Stimulated activated CD4-positive, alpha-beta T cell treated with anti-CD3 and anti-CD28 coated beads, TNF-alpha, amount 100 ng/mL, for 1 hour (primary cell): ENCODE measurements at places on chromosomes 6 and 20.

DNA sequence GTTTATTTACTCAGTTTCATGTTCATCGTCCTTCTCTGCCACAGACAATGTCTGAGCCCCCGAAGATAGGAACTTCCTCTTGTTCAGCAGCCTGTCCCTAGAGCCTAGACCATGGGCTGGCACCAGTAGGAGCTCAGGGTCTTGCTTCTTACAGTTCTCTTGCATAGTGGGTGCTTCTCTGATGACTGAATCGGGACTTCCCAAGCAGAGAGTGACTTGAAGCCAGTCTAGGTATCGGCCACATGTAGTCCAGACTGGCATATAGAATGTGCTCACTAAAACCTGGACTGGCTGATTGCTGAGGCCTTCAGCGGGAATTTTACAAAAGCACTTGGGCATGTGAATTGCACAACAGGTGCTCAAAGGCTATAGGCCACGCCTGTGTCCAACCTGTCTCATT is 52.0 kb downstream of the PRDM1 start:
- no peak for DNase-seq

DNA sequence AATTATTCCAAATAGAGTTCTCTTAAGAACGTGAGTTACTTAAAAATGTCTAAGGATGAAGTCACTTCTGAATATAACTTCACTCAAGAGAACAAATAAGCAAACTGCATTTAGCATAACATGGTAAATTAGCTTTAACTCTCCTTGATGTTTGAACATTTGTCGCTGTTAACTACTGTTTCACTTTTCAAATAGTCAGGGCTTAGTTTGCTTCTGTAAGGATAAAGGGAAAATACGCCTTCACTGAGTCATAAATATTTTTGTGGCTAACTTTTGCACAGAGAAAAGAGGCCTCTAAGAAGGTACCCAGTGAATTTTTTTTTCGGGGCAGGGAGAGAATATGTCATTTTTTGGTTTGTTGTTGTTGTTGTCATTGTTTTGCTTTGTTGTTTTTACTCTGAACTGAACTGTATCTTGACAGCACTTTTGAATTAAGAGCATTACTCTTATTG is 8.1 kb downstream of the PTPN1 start:
- no peak for DNase-seq

DNA sequence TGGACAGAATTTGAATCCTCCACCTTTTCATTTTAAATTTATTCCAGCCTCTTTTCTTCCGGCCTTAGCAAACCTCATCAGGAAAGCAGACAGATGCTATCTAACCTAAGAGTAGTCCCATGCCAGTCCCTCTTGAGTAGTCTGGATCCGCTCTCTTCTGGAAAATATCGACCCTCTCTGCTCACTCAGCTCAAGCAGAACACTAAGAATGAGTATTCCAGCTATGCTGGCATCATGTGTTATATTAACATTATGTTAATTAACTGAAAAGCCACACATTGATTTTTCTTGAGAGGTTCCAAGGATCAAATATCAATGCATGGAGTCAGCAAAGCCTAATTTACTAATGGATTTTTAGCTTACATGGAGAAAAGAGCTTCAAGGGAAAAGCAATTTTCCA is 161.4 kb downstream of the ID4 start:
- DNase-seq, result no peak

GRCh38 chr20:41432746-41433145 is 66.1 kb upstream of the EMILIN3 start:
- no peak for DNase-seq

GRCh38 chr6:20954315-20954714 is 420.1 kb downstream of the CDKAL1 start:
- no peak for DNase-seq

DNA sequence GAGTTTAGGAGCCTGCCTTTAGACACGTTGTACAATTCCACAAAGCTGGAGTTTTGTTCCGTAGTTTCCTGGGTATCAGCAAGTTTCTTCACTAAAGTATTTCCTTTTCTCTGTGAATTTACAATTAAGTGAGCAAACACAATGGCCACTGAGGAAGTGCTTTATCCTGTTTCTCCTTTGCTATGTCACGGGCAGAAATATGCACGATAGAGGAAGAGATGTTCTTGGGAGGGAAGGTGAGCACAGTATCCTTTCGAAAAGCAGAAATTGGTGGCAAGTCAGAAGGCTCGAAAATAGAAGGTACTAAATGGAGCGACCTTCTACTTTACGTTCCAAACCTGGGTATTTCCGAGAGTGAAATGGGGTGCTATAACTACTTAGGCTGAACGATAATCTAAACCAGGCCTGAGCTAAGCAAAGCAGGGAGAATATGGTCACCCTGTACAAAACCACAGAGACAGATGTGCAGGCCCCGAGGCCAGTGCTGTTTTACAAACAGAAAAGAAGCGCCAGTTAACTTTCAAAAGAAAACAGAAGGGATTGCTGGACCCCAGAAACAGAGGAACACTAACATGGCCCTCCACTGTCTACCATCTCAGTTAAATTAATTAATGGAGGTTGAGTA is 259.6 kb downstream of the TBC1D7 start:
- DNase-seq, result no peak

DNA sequence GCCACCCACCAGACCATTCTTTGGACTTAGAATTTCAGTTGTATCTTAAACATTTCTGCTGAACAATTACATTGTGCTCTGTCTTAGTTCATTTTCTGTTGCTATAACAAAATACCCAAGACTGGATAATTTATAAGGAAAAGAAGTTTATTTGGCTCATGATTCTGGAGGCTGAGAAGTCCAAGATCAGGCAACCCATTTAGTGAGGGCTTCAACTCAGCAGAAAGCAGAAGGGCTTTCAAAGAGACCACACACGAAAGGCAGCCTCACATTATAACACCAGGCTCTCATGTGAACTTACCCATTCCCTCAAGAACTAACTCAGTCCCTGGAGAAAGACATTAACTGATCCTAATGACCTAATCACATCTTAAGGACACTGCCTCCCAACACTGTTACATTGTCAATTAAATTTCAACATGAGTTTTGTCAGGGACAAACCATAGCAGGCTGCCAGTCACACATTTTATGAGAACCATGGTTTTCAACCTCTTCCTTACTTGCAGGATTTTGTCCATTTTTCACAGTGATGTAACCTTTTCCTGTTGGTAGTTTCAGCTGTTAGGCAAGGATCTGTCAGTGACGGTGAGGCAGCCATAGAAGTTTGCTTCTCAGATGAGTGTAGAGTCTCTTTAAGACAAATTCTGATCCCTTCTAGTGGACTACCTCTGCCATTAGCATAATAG is 399.6 kb upstream of the SOX4 start:
- no peak for DNase-seq

- no peak for DNase-seq
Measured at GRCh38 chr6:114520976-114521375, 178.2 kb upstream of the HS3ST5 start.

GRCh38 chr6:14131579-14131978 is 14.0 kb downstream of the CD83 start:
- no peak for DNase-seq

- DNase-seq, result no peak
Measured at GRCh38 chr20:38840053-38840893, 34.8 kb downstream of the PPP1R16B start.

GRCh38 chr6:162090734-162091133 is 636.8 kb downstream of the PRKN start:
- DNase-seq, result no peak

DNA sequence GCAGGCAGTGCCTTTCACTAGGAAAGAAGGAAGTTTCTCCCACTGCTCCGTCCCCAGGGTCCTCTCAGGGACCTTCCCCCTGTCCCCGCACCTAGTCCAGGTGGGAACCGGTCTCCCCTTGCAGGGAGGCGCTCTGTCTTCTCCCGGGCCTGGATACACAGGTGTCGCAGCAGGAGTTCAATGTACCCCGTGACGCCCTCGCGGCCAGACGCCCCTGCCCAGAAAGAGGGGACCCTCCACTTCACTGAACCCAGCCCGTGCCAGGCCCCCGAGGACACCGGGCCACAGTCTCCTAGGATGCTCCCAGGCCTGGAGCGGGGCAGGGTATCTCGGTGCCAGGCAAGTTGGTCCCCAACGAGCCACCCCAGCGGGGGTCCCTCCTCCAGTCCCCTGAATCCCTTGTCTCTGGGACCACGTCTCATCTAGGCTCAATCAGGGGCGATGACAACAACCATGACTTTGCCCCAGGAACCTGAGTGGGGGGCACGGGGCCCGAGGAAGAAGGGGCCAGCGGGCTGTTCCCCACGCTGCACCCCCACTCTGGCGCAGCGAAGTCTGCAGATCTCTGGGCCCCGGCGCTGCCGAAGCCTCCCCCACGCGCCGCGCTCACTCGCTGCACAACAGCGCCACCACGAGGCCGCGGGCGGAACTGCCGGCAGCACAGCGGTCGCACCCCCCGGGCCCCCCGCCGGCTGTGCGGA is 103.0 kb downstream of the EDN3 start:
- peak; percentile 67 for DNase-seq

DNA sequence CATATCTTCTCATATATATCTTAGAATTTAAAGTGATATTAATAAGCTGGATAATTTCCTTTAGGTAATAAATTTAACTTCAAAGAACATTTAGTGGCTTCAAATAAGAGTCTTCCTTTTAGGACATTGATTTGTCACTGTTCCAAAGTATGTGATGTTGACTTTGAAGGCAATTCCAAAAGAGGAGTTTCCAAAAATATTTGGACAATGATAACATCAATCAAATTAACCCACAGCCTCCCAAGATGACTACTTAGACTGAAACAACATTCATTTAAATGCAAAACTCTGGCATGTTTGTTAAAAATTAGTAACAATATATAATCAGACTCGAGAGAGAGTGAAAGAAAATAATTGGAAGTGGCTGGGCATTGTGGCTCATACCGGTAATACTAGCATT is 211.1 kb downstream of the OGFRL1 start:
- DNase-seq, result no peak

- DNase-seq, result no peak
Measured at GRCh38 chr20:38669688-38670087, 54.6 kb upstream of the SLC32A1 start.

- DNase-seq, result no peak
Measured at GRCh38 chr6:31172973-31173384, 2.5 kb upstream of the POU5F1 start.

DNA sequence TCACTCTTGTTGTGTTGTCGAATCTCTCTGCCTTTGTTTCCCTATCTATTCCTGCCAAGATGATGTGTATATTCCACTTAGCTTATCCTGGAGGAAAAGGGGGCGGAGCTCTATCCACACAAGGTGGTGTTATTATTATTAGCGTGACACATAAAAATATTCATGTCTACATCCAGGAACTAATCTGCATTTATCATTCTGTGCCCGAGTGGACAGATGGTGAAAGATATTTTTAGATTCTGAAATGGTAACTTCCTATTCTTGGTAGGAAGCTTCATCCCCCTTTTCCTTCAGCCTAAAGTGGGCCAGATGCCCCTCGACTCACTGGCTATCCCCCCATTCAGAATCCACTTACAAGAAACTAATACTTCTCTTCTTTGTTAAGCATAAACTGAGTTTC is 2.0 kb downstream of the XKR7 start:
- no peak for DNase-seq

DNA sequence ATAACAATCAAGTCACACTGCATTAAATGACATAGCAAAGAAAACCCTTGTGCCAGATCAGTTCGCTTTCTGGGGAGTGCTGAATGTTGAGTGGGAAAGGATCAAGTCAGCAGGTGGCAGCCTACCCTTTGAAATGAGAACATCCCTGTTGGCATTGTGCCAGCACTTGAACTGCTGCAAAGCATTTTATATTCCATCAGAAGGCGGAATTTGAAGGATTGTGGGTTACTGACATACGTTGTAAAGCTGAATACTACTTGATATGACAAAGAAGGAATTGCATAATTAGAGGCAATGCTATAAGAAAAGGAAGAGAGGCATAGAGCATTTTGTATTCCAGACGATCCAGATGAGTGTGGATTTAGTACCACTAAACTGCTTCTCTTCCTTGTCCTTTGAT is 26.5 kb downstream of the BCKDHB start:
- no peak for DNase-seq

GRCh38 chr20:22836211-22836610 is 198.9 kb upstream of the SSTR4 start:
- DNase-seq, result no peak

GRCh38 chr6:94955156-94955555 is 622.2 kb upstream of the MANEA start:
- DNase-seq, result no peak

GRCh38 chr6:10381830-10382208 is 33.1 kb downstream of the TFAP2A start:
- DNase-seq, result no peak
